Neural progenitor cell (in vitro differentiated cells): ENCODE measurements at places on chromosomes 16 and 17.

DNA sequence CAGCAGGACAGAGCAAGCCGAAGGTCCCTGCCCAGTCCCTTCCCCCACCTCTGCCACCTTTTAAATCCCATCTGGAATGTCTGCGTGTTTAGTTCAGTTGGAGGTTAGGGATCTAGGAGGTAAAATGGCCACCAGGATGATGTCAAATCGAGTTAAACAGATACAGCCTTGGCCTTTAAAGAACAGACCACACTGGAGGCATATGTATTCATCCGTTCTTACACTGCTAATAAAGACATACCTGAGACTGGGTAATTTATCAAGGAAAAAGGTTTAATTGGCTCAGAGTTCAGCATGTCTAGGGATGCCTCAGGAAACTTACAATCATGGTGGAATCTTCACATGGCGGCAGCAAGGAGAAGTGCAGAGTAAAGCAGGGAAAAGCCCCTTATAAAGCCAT is 167.8 kb upstream of the CACNG5 start:
- no peak for DNase-seq

DNA sequence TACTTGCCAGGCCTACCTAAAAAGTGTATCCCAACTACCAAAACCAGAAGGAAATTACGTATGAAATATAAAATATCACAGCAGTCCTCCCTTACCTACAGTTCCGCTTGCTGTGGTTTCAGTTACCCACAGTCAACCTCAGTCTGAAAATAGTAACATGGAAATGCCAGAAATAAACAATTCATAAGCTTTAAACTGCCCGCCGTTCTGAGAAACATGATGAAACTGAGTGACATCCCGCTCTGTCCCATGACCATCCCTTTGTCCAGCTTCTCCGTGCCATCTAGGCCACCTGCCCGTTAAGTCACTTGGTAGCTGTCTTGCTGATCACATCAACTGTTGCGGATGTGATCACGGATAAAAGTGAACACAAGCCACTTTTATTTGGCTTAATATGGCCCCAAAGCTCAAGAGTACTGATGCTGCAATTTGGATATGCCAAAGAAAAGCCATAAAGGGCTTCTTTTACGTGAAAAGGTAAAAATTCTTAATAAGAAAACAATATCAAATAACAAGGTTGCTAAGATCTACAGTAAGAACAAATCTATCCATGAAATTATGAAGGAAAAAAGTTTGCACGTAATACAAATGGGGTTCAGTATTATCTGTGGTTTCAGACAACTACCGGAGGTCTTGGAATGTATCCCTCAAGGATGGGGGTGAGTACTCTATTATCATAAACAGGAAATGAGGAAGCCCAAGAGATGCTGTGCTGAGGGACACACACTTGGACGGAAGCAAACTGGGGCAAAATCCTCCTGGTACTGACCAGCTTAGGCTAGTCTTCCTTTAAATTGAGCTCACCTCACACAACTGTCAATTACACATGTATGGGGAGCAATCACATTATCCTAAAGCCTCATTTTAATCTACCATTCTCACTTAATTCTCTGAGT is 8.2 kb downstream of the USP22 start:
- no peak for DNase-seq

DNA sequence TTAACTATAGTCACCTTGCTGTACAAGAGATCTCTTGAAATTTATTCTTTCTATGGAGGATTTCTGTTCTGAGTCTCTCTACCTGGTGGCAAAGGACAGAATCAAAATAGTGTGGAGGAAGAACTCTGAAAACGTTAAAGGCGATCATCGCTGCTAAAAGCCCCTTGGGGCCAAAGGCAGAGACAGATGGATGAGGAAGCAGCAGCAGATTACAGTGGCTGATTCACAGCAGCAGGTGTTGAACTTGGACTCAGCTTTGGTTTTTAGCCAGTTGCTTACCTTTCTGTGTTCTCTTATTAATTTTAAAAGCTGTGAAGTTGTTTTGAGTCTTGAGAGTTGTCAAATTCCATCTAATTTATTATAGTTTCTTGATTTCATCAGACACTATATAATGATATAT is 956.1 kb upstream of the GOT2 start:
- DNase-seq = no peak

DNA sequence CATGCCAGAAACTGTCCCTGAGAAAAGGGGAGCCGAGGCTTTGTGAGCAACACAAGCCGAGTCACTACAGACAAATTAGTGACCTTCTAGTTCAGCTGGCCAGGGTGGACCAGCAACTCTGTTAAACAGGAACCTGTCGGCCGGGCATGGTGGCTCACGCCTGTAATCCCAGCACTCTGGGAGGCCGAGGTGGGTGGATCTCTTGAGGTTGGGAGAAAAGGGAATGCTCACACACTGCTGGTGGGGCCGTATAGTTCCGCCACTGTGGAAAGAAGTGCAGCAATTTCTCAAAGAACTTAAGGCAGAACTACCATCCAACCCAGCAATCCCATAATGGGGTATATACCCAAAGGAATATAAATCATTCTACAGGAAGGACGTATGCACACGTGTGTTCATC is 67.8 kb downstream of the C16orf95 start:
- no peak for DNase-seq

DNA sequence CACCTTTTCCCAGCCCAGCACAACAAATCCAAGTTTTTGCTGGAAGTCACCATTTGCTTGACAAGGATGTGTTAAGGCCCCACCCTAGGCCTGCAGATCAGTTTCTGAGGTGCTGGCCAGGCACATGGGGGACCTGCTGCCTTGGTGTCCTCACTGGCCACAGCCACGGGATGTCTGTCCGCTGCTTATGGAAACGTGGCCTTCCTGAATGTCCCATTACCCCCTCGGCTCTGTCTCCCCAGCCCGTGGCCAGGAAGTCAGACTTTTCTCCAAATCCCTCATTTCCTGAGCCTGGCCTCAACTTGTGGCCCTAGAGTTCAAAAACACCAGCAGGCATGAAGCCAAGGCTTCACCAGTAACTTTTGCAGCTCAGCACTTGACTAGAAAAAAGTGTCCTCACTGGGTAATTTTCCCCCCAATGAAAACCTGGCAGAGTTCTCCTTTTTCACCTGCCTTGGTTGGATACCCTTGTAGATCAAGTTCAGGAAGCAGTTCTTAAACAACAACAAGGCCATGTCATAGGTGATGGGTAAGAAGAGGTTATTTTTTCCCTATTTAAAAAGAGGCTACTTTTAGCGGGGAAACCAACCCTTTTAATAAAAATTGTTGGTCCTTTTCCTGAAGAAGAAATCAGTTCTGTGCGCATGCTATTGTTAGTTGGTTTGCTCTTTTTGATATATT is 80.8 kb downstream of the SOCS1 start:
- DNase-seq = no peak

DNA sequence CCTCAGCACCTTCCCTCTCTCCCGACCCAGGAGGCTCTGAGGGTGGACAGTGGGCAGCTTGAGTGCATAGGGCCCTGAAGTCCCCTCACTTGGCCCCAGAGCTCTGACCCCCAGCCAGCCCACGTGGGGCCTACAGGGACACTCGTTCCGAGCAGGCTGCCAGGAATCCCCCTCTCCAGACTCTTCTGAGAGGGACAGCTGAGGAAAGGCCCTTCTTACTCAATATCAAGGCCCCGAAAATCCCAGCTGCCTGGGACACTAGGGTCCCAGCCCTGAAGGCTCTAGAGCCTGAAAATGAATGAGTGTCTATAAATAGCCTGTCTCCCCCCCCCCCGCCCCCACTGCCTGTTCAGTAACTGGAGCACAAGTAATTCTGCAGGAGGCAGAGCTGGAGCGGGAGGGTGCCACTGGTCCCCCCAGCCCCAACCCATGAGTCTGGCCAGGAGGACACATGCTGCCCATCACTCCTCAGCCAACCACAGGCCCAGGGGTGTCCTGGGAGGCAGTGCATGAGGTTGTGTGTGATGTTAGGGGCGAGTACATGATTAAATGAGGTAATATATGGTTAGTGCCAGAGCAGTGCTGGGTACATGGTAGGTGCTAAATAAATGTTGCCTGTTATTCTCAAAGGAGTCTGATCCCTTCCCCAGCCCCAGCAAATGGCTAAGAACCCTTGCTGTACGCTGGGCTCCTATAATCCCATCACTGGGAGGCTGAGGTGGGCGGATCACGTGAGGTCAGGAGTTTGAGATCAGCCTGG is 11.6 kb downstream of the ADAM11 start:
- DNase-seq = no peak

GRCh38 chr17:20235747-20236146 is 226.6 kb downstream of the SPECC1 start:
- DNase-seq = no peak

- no peak for DNase-seq
Measured at GRCh38 chr17:35641032-35641431, 53.9 kb downstream of the AP2B1 start.

- no peak for DNase-seq
Measured at GRCh38 chr16:88284626-88285513, 97.9 kb upstream of the ZNF469 start.

GRCh38 chr17:50681263-50682200 is 26.2 kb downstream of the ANKRD40 start:
- peak; percentile 62 for DNase-seq

- no peak for DNase-seq
Measured at GRCh38 chr17:81049973-81050551, 15.1 kb downstream of the BAIAP2 start.

DNA sequence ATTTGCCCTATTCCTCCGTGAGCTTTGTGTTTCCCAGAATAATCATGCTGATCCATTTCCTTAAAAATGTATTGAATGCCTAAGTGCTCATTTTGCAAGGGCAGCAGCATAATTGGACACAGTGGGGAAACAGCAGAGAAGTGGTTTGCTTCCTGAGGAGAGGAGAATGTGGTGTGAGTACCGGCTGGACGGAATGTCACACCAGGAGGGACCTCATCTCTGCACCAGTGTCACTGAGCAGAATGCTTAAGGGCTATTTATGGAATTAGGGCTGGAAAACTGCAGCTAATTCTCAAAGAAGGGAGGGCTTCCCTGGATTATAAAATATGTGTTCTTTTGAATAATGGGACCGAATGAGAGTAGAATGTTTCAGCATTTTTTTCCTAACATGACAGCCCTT is 1100.6 kb upstream of the RBFOX1 start:
- DNase-seq = no peak

DNA sequence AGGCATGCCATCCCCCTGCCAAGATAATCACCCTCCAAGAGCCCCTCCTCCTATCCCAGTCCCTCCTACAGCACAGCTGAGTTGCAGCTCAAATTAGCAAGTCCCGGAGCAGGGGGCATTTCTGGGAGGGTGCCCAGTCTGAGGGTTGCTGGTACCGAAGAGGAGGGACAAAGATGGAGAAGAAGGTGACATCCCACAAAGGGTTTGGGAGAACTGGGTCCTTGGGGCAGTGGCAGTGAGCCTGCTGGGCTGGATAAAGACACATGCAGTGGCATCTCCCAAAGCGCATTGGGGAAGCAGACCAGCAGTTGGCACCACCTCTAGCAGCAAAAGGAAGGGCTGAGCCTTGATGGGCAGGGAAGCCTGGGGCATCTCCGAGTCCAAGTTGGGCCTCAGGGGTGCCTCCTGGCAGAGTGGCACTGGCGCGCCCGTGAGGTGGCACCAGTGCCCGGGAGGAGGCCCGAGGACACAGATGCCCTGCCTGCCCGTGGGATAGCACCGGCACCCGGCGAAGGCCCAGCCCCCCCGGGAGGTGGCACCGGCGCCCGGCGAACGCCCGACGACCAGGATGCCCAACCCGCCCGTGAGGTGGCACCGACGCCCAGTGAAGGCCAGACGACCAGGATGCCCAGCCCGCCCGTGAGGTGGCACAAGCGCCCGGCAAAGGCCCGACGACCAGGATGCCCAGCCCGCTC is 622 bp downstream of the TOM1L2 start:
- peak; percentile 36 for DNase-seq

- DNase-seq = no peak
Measured at GRCh38 chr16:48852458-48852857, 242.5 kb upstream of the N4BP1 start.

DNA sequence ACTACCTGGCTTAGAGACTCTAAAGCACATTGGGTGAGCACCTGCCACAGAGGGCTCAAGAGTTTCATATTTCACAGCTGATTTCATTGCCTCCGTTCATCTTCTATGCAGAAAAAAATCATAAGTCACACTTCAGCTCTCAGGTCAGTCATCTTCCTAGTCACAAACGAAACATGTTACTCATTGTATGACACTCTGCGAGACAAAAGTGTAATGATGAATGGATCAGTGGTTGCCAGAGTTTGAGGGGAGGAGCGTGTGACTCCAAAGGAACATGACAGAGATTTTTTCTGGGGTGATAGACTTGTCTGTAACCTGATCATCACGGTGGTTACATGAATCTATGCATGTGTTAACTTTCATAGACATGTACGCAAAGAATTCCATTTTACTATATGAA is 195.2 kb upstream of the CNTNAP4 start:
- no peak for DNase-seq

GRCh38 chr17:14748036-14748710 is 447.3 kb downstream of the HS3ST3B1 start:
- DNase-seq = no peak

GRCh38 chr16:51624080-51624775 is 473.2 kb upstream of the SALL1 start:
- no peak for DNase-seq

DNA sequence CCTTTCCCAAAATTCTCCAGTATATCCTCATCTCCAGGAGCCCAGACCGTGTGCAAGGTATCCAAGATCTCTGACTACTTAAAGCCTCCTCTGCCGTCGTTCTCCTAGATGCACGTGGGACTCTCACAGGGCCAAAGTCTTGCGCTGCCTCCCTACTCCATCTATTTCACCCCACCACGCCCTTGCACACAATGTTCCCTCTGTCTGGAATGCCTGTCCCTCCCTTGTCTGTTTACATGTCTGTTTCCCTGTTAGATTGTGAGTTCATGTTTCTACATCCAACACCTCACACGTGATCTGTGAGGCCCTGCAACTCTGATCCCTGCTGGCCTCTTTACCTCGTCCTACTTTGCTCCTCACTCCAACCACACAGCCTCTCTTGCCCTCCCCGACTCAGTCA is 4.9 kb upstream of the FZD2 start:
- DNase-seq = no peak
